Stimulated activated CD4-positive, alpha-beta T cell treated with anti-CD3 and anti-CD28 coated beads, TNF-alpha, amount 100 ng/mL, for 1 hour (primary cell): ENCODE measurements at places on chromosomes 7 and 10.

DNA sequence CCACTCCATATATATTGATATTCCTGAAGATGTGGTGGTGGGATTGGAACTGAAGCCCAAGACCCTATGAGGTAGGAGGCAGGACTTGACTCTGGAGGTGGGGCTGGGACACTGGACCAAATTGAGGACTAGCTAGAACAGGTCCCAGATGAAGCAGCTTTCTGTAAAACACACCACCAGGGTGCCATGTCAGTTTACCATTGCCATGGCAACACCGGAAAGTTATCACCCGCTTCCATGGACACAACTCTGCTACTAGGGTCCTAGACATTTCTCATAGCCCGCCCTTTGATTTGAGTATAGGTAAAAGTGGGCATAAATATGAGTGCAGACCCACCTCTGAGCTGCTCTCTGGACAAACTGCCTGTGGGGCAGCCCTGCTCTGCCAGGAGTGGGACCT, 490.5 kb upstream of the PFKP start:
- DNase-seq: no peak

DNA sequence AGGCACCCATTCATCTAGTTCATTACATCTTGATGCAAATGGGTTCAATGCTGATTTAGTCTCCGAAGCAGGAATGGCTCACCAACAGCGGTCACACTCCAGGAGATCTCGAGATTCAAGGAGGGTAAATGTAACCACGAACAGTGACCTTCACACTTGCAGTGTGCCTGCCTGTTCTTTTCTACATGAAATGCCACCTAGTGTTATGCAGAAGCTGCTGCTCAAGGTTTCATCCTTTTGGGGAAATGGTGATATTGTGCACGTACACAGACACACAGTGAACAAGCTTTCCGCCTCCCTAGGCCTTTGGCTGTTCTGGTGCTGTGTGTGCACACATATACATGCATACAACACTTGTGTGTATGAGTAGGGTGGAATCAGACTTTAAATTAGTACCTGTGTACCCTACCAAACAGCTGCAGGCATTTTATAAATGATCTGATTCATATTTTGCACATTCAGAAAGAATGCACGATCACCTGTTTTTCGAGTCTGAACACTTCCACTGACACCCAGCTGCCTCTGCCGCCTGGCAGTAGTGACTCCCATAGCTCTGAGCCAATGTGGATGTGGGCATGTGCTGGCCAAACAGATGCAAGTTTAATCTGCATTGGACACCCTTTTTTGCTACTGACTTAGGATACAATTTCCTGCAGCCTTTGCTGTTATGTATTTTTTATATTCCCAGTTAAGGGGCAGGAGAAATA, 100.5 kb downstream of the TACC2 start:
- DNase-seq: no peak

GRCh38 chr7:2622869-2623697, 8.7 kb upstream of the TTYH3 start:
- no peak for DNase-seq

GRCh38 chr7:140230516-140230860, 53.7 kb upstream of the KDM7A start:
- DNase-seq: peak; percentile 52

DNA sequence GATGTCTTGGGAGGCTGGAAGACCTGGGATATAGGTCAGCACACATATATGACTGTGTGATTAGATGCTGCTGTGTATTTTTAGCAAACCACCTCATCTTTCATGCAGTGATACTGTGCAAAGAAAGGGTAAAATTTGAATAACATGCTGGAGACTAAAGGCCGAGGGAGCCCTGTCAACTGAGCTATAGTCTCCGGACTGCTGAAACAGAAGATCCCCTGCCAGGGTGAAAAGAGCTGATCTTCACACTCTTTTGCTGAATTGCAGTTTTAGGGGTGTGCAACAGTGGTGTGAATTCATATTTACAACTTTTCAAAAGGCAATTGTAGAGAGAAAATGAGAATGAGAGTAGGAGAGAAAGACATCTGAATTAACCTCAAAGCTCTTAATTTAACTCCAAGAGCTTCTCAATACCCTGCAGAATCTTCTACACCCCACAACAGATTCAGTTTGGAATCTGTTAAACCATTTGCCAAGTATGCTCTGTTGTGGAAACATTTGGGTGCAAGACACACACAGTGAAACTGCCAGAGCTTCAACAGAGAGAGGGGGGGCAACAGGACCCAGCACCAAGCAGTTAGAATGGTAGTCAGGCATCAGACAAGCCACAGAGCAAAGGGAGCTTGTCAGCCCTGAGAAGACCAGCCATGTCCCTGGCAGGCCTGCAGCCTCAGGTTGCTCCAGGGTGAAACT, 190.1 kb upstream of the STK17A start:
- DNase-seq: no peak

DNA sequence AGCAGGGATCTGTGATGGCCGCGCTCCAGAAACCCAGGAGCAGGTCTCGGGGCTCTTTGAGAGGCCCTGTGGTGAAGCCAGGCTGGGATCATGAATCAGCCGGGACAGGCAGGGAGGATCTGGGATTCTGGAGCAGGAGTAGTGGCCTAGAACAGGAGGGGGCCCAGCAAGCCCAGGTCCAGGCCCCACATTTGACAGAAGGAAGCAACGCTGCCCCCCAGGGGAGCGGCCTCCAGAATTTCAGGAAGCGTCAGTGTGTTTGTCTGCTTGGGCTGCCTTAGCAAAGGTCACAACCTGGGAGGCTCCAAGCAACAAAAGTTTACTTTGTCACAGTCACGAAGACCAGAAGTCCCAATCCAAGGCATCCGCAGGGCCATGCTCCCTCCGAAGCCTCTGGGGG, 36.8 kb downstream of the CLRN3 start:
- no peak for DNase-seq

DNA sequence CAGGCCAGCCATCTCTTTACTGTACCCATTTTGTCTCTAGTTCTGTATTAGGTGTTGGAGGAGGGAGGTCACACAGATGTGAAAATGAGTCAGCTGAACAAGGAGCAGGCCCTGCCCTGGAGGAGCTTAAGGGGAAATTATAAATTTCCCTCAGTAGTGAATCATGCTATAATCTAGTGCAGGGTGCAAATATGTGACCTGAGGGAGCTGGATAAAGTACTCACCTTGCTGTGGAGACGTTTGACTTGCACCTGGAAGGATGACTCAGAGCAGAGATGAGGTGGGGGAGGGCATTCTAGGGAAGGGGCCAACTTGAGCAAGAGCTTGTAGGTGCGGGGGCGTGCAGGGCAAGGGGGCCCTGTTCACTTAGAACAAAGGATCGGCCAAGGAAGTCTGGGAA, 610.6 kb downstream of the SDK1 start:
- no peak for DNase-seq

DNA sequence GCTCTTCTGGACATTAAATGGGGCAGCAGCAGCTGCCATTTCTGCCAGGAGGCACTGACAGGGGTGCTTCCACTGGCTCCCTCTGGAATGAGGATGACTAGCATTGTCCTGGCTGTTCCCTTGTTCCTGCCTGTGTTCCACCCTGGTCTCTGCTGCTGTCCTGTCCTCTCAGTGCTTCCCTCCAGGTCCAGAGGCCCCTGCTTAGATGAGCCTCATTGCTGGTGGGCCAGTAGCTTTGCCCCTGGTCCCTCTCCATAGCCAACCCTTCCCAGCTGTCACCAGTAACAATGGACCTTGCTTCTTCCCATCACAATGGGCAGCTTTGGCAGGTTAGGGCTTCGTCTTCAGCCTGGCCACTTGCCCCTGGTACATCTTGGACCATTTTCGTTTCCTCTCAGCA, 561.1 kb downstream of the TCERG1L start:
- no peak for DNase-seq

DNA sequence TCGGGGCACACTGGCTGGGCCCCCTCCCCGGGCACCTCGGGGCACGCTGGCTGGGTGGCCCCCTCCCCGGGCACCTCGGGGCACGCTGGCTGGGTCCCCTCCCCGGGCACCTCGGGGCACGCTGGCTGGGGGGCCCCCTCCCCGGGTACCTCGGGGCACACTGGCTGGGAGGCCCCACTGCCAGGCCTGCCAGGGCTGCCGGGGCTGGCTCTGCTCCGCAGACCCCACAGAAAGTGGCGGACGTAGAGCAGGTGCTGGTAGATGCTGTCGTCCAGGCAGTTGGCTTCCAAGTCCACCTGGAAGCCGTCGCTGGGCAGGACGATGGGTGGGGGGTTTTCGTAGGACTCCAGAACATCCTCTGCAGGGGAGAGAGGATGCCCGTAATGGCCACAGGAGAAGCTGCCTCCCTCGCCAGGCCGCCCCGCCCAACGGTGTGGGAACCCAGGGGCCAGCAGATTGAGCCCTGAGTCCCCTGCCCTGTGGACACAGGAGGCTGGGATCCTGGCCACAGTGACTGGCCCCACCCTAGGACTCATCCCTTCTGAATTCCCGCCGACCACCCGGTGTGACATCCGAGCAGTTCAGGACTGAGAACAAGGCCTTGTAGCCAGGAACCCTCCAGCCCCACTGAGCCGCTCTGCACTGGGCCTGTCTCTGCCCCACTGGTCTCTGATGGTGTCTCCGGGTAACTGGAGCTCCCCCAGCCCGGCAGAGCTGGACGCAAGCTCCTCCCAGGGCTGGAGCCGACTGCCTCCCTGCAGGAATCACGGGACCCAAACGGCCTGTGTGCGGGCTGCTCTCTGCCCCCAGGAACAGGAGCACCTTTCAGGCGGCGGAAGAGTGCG, 28.2 kb downstream of the AP5Z1 start:
- no peak for DNase-seq

- no peak for DNase-seq
Observed at GRCh38 chr7:151073990-151074389, 6.6 kb downstream of the FASTK start.

- DNase-seq: no peak
Observed at GRCh38 chr10:48543182-48543844, 61.6 kb downstream of the ARHGAP22 start.

GRCh38 chr10:5742116-5742515, 57.5 kb downstream of the TASOR2 start:
- DNase-seq: no peak

DNA sequence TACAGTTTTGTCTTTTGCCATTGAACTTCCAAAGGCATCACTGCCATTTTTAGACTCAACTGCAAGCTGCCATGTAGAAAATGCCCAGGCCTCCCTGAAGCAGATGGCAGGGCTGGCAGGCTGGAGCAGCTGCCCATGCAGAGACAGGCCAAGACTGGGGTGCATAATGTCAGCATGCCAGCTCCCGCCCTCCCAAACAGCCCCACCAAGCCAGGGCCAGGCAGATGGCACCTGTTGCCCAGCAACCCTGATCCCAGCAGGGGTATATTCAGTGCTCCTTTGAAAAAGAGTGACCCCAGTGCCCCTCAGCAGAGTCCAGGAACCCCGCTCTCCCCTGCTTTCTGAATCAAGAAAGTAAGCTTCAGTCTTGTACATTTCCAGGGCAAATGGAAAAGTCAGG, 32.6 kb downstream of the VSTM4 start:
- no peak for DNase-seq

- no peak for DNase-seq
Observed at GRCh38 chr7:54687462-54688212, 71.4 kb downstream of the SEC61G start.

- DNase-seq: no peak
Observed at GRCh38 chr7:145030754-145031153, 194.9 kb upstream of the TPK1 start.

- no peak for DNase-seq
Observed at GRCh38 chr7:54394834-54395233, 147.3 kb upstream of the VSTM2A start.

DNA sequence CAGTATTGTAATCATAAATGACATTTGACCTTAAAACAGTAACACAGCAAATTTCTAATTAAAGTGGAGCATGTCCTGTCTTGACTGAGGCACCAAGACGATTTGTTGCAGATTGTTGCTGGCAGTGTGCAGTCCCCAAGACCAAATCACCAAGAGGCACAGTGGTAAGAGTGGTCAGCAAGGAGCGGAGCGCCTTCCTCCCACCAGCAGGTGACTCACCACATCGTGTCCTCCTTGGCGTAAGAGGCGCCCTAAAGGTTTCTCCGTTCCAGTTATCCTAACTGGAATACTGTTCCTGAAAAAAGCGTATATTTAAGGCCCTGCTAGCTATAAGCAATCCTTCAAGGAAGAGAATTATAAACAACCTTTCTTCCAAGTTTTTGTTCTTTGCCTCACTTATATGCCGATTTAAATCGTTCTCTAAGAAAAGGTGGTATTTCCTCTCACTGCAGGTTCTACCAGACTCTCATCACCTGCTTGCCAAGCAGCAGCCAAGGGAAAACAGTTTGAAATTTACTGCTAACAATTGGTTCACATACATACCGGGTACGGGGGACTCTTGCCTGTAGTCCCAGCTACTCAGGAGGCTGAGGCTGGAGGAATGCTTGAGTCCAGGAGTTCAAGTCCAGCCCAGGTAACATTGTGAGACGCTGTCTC, 10.7 kb upstream of the REPIN1 start:
- no peak for DNase-seq

DNA sequence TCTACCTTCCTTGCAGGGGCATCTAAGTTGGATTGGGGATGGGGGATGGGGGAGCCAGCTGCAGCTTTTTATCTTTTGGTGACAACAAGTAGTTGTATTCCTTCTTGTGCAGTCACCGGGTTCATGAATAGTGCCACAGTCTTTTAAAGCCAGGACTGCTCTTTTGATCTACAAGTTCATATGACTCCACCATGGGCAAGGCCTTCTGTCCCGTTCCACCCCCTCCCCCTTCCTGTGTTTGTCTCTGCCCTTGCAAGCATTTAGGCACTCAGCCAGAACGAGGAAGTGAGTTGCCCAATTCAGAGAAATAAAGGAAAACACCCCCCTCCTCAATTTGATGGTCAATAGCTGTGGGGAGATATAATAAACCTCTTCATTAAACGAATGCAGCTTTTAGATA, 44.8 kb upstream of the EGR2 start:
- no peak for DNase-seq

- DNase-seq: no peak
Observed at GRCh38 chr7:124284937-124285336, 252.1 kb upstream of the TMEM229A start.

DNA sequence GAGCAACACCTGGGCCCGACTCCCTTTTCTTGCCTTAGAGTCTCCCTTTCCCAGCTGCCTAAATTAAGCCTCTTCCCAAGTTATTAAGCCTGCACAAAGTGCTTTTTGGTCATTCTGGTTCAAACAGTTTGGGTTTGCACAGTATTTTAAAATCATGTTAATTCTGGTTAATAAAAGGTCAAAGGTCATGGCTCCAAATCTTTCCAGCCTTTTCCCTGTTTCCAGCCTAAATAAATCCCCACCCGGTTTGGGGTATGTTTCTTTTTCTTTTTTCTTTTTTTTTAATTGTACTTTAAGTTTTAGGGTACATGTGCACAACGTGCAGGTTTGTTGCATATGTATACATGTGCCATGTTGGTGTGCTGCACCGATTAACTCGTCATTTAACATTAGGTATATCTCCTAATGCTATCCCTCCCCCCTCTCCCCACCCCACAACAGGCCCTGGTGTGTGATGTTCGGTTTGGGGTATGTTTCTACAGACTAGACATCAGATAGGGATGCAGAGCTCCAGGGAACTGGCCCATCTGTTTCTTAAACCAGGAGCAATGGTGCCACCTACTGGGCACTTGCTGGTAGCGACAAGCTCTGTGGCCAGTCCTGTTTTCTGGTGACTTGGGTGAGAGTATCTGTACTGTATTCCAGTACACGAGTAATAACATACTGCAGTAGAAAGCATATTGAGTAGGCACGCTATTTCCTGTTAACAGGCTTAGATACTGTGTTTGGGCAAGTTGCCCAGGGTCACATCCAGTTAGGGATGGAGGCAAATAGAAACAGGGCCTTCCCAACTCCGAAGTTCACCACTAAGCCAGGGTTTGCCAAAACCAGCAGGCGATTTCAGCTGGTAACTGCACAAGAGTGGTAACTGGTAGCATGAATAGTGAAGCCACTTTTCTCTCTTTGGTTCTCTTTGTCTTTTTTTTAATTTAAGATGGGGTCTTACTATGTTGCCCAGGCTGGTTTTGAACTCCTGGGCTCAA, 60.6 kb upstream of the TRIM8 start:
- DNase-seq: peak; percentile 64
